ENCODE measurements at places on chromosomes 5 and 9.

- DNase-seq = no peak
Observed at GRCh38 chr9:113316030-113316429, 12.9 kb upstream of the RNF183 start.

- no peak for DNase-seq
Observed at GRCh38 chr5:111929867-111930266, 172.9 kb upstream of the NREP start.

- no peak for DNase-seq
Observed at GRCh38 chr5:117486879-117487391, 912.3 kb upstream of the SEMA6A start.

DNA sequence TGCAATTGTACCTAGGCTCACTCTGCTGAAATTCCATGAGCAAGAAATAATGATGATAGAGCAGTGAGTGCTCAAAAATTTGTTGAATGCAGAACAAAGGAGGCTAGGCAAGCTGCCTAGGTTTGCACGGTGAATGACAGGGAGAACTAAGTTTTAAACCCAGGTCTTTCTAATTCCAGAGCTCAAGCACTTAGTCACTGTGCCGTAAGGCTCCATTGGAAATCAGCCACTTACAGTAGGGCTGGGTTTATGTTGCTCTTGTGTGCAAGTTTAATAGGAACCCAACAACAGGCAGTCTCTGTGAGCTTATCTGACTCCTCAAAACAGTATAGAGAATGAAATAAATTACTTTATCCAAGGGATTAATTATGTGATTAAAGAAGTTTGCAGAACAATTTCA, 147.0 kb downstream of the CSNK1G3 start:
- DNase-seq = no peak

GRCh38 chr5:106174903-106175302, 1495.8 kb downstream of the EFNA5 start:
- DNase-seq = no peak
